ENCODE measurements at places on chromosomes 3 and 15. TPM values are rescaled to one million over a fixed set of nuclear protein-coding genes. Genes with fewer than 3 reads are reported as not detected.

The RNU5B-1 gene
- total RNA-seq = 2,123 TPM

DNA sequence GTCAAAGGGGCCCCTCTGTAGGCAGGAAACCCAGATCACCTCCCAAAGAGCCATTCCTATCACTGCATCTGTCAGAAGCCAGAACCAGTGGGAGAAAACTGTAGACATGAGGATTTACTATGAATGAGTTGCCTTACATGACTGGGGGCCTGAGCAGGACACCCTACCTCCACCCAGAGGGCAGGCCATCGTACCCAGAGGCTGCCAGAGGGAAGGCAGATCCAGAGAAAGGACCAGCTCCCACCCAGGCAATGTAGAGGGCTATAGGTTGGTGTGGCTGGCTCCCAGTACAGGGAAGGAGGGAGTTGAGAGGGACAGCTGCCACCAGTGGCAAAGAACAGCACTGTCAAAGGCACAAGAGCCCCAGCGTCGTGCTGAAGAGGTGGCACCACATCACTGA, 233.2 kb downstream of the OCA2 start:
- no peaks in the 10 kb centered on the region for H3K4me1 ChIP-seq
- no peak overlapping the region for H3K27ac ChIP-seq
- no peak for DNase-seq
- H3K27me3 ChIP-seq = no peaks in the 10 kb centered on the region
- no peaks in the 10 kb centered on the region for H3K36me3 ChIP-seq

DNA sequence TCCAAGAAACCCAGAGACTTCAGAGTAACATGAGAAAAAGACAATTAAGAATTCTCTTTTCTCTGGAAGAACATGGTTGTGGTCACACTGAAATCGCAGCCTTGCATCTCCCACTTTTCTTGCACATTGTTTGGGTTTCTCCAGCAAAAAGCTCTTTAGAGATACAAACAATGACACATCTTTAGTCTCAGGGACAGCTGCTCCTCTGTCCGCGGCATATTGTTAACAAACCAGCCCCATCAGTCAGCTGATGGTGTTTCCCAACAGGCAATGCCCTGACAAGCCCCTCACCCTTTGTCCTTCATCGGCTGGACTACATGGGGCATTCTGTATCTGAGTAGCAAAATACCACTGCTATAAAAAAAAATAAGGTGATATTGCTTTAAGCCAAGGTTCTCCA, 53.4 kb downstream of the UMPS start:
- no peak for DNase-seq
- H3K36me3 ChIP-seq = no peaks in the 10 kb centered on the region
- H3K27ac ChIP-seq = no peak overlapping the region
- peaks cover 20% of the 10 kb centered on the region for H3K4me1 ChIP-seq
- H3K27me3 ChIP-seq = no peaks in the 10 kb centered on the region

The ENTPD3 gene
- 1.0 TPM for total RNA-seq

The PPM1L gene
- 4.7 TPM for total RNA-seq

GRCh38 chr15:76584868-76585575, 248.4 kb downstream of the ISL2 start:
- DNase-seq = peak; percentile 0
- no peaks in the 10 kb centered on the region for H3K27me3 ChIP-seq
- no peaks in the 10 kb centered on the region for H3K4me1 ChIP-seq
- no peak overlapping the region for H3K4me3 ChIP-seq
- peaks cover 6% of the 10 kb centered on the region for H3K36me3 ChIP-seq

DNA sequence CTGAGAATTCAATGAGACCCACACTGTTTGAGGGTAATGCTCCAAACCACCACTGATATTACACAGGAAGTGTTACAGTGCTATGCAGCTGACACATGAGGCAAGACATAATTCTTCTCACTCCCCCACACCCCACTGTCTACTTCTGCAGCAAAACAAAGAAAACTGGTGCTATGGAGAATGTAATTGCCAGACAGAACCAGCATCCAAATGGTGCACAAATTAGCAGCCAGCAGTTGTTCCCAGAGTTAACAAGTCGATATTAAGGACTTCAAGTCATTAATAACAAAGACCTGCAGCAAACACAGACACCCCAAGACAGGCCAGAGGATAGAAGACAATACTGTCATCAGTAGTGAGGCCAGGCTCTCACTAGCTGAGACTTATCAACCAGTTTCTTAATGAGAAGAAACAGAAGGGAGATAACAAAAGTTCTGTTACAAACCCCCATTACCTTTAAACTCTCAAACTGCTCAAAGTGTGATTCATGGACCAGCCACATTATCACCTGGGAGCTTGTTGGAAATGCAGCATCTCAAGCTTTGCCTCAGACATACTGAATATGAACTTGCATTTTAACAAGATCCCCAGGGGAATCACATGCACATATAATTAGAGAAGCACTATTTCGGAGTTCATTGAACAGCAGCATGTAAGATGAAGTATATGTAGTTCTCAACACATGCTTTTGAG, 58.7 kb upstream of the FNDC3B start:
- no peak overlapping the region for H3K4me3 ChIP-seq
- no peak for DNase-seq
- no peaks in the 10 kb centered on the region for H3K27me3 ChIP-seq
- H3K27ac ChIP-seq = no peak overlapping the region
- H3K36me3 ChIP-seq = no peaks in the 10 kb centered on the region

DNA sequence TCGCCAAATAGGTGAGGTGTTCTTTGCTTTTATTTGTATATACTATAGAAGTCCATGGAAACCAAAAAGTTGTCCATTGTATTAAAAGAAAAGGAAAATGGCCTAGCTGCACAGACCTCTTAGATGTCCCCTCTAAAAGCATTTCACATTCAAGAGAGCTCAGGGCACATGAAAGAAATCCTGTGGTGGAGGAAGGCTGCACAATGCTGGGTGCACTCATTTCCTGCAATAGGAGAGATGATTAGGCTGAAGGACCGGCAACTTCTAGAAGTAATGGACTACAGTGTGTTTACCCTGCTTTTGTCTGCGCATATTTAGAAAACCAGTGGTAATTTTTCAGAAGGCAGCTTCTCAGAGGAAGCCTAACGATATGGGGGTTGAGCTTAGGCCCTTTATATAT, 25.4 kb downstream of the PPM1L start:
- H3K4me3 ChIP-seq = no peak overlapping the region
- no peak for DNase-seq
- no peaks in the 10 kb centered on the region for H3K27me3 ChIP-seq
- no peaks in the 10 kb centered on the region for H3K4me1 ChIP-seq

DNA sequence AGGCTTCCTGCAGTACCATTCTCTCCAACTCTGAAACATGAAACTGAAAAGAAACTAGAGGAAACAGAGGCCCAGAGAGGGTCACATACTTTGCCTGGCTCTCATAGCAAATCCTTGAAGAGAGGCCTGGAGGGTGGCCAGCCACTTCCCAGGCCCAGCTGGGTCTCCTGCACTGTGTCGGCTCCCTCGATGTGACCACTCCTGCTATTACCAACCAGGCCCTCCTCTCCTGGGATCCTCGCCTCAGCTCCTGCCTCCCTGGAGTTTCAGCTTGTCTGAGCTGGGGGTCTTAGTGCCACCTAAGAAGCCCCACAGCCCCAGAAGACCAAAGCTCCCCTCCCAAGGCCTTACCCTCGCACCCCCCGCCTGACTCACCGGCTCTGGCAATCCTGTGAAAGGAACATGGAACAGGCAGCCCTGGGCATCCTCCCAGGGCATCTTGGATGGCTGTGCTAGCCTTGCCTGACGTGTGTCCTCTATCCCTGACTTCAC, 4.6 kb downstream of the LOXL1 start:
- no peak overlapping the region for H3K27ac ChIP-seq
- no peaks in the 10 kb centered on the region for H3K36me3 ChIP-seq
- peaks cover 22% of the 10 kb centered on the region for H3K4me1 ChIP-seq
- peaks cover 33% of the 10 kb centered on the region for H3K27me3 ChIP-seq

DNA sequence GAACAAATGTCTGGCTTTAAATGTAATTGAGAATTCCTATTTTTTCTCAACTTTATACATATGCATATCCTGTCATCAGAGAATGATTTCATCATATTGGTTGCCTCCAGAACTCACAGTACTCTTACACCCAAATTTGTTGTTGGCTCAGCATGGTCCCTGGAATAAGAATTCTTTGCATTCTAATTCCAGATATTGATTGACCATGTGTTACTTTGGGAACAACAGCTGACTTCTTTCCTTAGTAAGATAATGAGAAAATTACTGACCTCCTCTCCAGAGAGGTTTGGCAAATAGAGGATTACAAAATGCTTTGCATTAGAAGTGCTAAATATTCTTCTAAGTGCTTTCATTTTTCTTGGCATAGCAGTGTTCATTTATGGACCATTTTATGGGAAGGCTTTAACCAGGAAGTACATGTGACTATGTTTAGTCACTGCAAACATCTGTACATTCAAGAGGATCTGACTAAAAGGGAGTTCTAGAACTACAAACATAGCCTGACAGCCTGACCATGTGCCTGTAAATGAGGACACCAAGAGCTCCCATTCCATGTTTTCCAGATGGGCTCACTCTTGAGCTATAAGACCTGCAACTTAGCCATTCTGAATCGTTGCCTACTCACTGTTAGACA, 391.6 kb upstream of the DPPA4 start:
- no peak for DNase-seq
- no peaks in the 10 kb centered on the region for H3K36me3 ChIP-seq
- no peaks in the 10 kb centered on the region for H3K4me1 ChIP-seq
- H3K27me3 ChIP-seq = no peaks in the 10 kb centered on the region

GRCh38 chr3:42501681-42502428, 588 bp upstream of the VIPR1 start:
- H3K4me3 ChIP-seq = peak overlapping the region; percentile 46
- H3K36me3 ChIP-seq = no peaks in the 10 kb centered on the region
- H3K27me3 ChIP-seq = peaks cover 27% of the 10 kb centered on the region
- peak; percentile 20 for DNase-seq
- H3K4me1 ChIP-seq = peaks cover 4% of the 10 kb centered on the region
- no peak overlapping the region for H3K27ac ChIP-seq

The NECTIN3 gene
- total RNA-seq = 8.9 TPM

GRCh38 chr3:132245552-132246142, 71.6 kb upstream of the ACP3 start:
- DNase-seq = no peak
- H3K27me3 ChIP-seq = no peaks in the 10 kb centered on the region
- H3K27ac ChIP-seq = no peak overlapping the region
- H3K4me3 ChIP-seq = no peak overlapping the region

GRCh38 chr15:80415358-80415670, 11.1 kb downstream of the ARNT2 start:
- H3K36me3 ChIP-seq = no peaks in the 10 kb centered on the region
- H3K4me1 ChIP-seq = no peaks in the 10 kb centered on the region
- H3K4me3 ChIP-seq = no peak overlapping the region
- H3K27me3 ChIP-seq = peaks cover 2% of the 10 kb centered on the region
- H3K27ac ChIP-seq = no peak overlapping the region

GRCh38 chr3:147699175-147699838, 290.1 kb downstream of the ZIC1 start:
- DNase-seq = no peak
- no peaks in the 10 kb centered on the region for H3K4me1 ChIP-seq
- H3K27me3 ChIP-seq = no peaks in the 10 kb centered on the region
- H3K36me3 ChIP-seq = no peaks in the 10 kb centered on the region
- H3K4me3 ChIP-seq = no peak overlapping the region
- H3K27ac ChIP-seq = no peak overlapping the region

DNA sequence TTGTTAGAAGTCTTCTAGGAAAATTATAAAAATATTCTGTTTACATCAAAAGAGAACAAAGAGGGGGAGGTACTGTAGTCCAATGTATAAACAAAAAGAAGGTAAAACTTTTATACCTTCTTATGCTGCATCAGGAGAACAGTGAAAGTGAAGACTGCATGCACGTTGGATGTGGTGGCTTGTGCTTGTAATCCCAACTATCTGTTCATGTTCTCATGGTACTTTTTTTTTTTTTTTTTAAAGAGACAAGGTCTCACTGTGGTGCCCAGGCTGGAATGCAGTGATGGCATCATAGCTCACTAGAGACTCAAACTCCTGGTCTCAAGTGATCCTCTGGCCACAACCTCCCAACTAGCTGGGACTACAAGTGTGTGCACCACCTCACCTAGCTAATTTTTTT, 4.2 kb downstream of the SEC62 start:
- peaks cover 1% of the 10 kb centered on the region for H3K36me3 ChIP-seq
- DNase-seq = no peak
- no peaks in the 10 kb centered on the region for H3K27me3 ChIP-seq
- no peak overlapping the region for H3K4me3 ChIP-seq

DNA sequence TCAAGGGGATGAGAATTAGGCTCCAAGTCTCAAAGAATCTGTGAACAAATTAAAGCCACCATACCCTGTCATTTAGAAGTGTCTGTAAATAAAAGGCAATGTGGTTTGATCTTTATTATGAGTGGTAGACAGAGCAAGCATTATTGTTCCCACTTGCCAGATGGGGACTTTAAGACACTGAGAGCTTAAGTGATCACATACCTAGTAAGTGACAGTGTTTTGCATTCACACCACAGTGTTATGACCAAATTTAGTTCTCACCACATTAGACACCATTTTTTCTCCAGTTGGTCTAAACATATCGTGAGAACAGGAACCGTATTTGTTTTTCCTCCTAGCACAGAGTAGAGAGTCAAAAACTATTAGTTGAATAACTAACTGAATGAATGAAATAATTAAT, 13.2 kb upstream of the ZBED2 start:
- H3K36me3 ChIP-seq = no peaks in the 10 kb centered on the region
- no peaks in the 10 kb centered on the region for H3K27me3 ChIP-seq
- H3K4me1 ChIP-seq = peaks cover 19% of the 10 kb centered on the region

DNA sequence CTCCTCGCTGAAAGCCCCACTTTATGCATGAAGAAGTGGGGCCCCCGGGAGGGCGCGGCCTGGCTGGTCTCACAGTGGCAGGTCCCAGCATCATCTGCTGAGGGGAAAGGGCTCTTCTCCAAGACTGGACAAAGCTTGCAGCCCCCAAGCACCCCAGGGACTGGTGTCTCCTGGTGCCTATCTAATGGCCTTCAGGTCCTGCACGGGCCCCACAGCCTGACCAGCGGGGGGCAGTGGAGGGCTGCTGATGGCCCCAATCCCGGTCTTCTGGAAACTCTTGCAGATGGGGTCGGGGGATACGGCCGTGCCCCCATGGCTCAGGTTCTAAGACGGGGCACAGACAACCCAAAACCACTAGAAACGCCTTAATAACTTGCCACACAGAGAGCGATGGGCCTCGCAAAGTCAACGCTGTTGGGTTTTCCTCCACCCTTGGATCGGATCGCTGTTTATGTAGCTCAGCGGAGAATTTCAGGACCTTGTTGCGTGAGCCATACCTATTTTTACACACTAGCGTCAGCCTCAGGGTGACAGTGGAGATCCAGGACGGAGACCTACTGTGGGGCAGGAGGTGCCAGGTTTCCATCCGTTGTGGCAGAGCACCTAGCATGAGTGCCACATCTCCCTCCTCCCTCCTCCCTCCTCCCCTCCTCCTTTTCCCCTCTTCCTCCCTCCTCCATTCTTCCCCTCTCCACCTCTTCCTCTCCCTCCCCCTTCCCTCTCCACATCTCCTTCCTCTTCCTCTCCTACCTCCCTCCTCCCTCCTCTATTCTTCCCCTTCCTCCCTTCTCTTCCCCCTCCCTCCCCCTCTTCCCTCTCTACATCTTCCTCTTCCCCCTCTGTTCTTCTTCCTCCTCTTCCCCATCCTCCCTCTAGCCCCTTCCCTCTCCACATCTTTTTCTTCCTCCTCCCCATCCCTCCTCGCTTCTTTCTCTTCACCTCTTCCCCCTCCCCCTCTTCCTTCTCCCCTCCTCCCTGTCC, 79.3 kb upstream of the ALDH1L1 start:
- H3K27me3 ChIP-seq = no peaks in the 10 kb centered on the region
- no peaks in the 10 kb centered on the region for H3K4me1 ChIP-seq
- DNase-seq = no peak
- H3K27ac ChIP-seq = no peak overlapping the region

Measured in thymus (tissue), 14 donors.